ENCODE measurements at places on chromosomes 7 and 10.

DNA sequence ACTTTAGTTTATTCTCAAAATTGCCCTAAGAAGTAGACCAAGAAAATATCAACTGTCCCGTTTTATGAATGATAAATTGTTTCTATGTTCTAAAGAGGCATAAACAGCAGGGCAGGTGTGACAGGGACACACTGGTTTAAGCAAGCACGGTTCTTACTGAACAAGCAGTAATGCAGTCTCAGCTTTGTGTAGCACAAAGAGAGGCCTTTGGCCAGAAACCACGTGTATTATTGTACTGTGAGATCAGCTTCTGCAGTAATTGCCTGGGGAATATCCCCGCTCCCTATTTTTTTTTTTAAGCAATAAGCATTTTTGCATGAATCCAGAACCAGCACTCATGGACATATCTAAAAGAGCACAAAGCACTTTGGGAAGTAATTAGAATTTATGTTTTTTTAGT is 255.4 kb downstream of the WDR11 start:
- DNase-seq = no peak

DNA sequence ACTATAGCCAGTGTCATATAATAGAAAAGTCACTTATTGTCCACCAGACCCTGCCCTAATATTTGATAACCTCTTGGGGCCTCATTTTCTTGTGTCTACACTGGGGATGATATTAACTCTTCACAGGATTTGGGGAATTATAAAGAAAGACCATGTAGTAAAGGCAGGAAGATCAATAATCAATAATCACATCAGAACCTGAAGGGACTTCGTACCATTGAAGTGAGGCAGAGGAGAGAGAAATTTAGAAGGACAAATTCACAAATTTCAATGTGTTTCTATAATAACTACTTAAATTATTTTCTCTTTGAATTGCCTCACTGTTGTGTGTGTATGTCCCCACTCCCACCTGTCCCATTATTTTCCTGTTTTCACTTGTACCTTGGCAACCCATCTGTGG is 10.7 kb upstream of the SGMS1 start:
- no peak for DNase-seq

DNA sequence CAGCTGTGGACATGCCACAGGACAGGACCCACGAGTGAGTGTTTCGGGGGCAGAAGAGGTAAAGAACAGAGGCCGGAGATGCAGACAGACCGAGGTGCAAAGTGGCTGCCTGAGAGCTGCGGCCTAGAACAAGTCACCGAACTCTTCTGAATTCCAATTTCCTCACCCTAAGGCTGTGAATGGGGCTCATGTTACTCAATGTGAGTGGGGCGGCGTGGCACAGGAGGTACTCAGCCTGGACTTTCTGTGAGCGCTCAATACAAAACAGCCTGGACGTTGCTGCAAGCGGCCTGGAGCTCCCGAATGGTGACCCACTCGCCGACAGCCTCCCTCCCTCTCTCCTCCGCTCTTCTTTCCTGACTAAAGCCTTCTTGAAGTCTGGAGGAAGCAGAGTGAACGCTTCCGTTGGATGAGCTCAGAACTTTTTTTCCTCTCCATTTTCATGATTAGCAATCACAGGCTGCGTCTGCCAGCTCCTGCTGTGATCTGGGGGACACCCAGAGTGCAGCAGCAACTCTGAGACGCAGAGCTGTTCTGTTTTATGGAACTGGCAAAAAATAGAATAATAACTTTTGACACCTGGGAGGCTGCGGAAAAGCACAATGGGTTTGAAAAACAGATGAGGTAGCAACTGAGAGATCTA is 108.5 kb downstream of the PTPRN2 start:
- no peak for DNase-seq

- peak; percentile 62 for DNase-seq
Measured at GRCh38 chr10:31927884-31928548, 615 bp downstream of the ARHGAP12 start.

- DNase-seq = no peak
Measured at GRCh38 chr7:157089100-157089610, 49.6 kb upstream of the UBE3C start.

GRCh38 chr7:89559596-89559995 is 594.7 kb upstream of the STEAP1 start:
- no peak for DNase-seq

- no peak for DNase-seq
Measured at GRCh38 chr10:96236090-96236478, 35.3 kb downstream of the BLNK start.

All from stimulated activated naive CD4-positive, alpha-beta T cell treated with Interleukin-2 at 50 U/mL for 16 hours (primary cell).